NCI-H1105 treated with DMSO at 0.1 percent for 48 hours (cell line): ENCODE measurements at places on chromosomes 2 and 18.

- no peak for DNase-seq
These were observed 117.9 kb downstream of the SETBP1 start for GRCh38 chr18:44798433-44799048.

DNA sequence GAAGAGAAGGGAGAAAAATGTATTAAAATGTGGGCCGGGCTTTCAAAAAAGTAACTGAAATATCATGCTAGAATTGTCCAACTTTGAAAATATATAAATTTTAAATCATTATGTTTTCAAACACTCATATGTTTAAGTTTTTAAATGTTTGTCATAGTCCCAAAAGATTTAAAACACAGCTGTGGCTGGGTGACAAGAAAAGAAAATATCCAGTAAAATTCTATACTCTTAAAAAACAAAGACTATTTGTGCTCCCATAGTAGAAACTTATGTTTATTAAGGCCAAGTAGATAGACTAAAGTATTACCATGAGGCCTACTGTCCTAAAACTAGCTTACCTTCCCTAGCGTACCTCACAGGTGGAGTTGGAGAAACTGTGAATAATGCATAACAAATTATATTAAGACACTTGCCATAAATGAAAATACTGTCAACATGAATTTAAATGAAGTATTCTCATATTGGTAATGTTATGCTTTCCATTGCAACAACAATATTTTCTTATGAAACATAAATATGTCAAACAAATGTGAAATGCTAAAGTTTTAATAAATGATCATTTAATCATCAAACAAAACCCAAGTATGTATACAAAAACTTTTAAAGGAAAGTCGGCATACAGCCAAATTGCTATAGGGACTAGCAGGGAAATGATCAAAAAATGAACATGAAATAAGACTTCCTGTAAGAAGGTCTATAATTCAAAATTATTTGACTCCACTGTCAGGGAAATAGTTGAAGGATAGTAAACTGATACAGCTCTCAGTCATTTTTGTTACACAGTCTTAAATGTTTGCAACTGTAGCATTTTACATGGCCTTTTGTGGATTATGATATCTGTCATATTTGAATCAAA lies 13.4 kb downstream of the MEIS1 start:
- no peak for DNase-seq

GRCh38 chr2:27123302-27124150 lies at the start of gene ABHD1:
TSS of gene ABHD1 (plus strand) at chr2:27123815. CDS start at chr2:27123949, 134 bp downstream.
- peak; percentile 20 for DNase-seq

DNA sequence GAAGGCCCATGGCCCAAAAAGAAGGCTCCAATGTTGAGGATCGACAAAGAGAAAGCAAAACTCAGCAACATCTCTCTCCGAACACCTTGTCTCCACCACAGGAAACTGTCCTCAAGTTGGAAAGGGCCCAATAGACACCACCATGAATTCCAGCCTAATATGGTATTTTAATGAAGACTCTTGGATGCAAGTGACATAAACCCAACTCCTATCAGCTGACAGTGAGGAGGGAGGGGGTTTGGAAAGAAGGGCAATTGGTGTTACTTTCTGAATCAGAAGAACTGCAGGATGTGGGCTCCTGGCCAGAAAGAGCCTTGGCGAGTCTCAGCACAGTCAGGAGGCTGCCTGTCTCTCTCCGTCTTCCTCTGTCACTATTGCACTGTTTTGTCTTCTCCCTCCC lies 40.3 kb upstream of the SIGLEC15 start:
- DNase-seq = no peak

DNA sequence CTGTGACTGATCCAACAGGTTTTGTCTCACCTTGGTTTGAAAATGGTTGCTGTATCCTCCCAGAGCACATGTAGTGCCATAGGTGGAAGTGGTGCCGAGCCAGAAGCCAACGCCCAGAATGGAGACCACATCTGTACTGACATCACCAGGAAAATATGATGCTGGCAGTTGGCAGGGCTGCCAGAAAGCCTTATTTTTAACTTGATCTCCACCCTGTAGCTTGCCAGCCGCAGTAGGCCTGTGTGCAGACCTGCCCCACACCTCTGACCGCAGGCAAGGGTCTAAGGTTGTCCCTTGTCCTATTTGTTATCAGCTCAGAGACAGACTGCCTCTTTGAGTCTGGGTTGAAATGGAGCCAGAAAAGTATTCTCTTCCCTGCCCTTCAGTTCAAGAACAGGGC lies 123.5 kb upstream of the EML6 start:
- DNase-seq = no peak

GRCh38 chr2:88818381-88818780 lies 126.9 kb downstream of the RPIA start:
- no peak for DNase-seq

- DNase-seq = no peak
These were observed 1.2 kb downstream of the TXNL1 start for GRCh38 chr18:56637176-56637575.

- no peak for DNase-seq
These were observed 45.3 kb downstream of the CD28 start for GRCh38 chr2:203751685-203752271.

DNA sequence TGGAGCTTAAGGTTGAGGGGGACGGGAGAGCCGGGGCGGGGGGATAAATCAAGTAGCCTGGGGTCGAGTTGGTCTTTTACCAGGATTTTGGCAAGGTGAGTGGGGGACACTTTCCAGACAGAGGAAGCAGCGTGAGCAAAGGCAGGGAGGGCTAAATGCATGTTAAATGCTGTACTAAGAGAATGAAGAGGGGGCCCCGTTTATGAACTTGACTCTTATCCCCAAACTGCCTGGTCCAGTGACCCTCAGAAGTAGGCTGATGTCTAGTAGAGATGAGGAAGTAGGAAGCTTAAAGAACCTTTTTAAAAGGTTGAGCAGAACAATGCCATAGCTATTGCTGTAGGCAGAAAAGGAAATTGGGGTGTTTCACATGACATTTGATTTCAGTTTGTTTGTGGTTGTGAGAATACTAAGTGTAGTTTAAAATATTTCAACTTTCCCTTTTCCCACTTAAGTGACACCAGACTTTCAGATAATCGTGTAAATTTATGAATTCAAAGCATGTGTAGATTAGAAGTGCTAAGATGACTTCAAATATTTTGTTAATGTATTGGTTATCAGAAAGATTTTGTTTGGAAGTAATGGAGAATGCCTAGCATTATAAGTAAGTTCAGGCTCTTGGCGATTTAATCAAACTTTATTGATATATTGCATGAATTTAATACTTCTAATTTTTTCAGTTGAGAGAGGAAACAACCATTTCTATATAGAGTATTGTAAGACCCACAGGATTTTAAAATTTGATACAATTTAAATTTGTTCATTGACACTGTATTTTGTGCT lies 1.8 kb downstream of the REL start:
- DNase-seq = no peak

GRCh38 chr2:233409286-233409991 lies 55.1 kb downstream of the DGKD start:
- no peak for DNase-seq

- peak; percentile 50 for DNase-seq
These were observed 79.8 kb downstream of the RHOB start for GRCh38 chr2:20526708-20527107.

GRCh38 chr2:152171718-152172117 lies 3.8 kb downstream of the STAM2 start:
- no peak for DNase-seq

DNA sequence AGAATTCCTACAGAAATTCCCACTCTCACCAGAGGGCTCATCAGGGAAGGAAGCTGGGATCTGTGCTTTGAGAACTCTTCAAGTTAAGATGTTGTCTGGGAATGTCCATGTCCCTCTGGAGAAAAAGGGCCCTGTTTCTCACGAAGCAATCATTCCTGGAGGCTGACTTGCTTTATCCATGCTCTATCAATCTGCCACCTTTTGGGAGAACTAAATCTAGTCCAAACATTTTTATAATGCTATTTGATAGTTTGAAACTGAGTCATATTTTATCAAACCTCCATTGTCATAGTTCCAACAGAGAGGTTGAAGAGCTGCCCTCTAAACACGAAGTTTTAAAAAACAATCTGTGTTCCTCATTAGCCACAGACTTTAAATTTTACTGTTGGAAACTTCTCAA lies 219.2 kb downstream of the MTX2 start:
- no peak for DNase-seq

GRCh38 chr2:41949091-41949882 lies 98.5 kb upstream of the PKDCC start:
- no peak for DNase-seq

GRCh38 chr2:57372237-57372984 lies 674.2 kb upstream of the VRK2 start:
- DNase-seq = no peak

DNA sequence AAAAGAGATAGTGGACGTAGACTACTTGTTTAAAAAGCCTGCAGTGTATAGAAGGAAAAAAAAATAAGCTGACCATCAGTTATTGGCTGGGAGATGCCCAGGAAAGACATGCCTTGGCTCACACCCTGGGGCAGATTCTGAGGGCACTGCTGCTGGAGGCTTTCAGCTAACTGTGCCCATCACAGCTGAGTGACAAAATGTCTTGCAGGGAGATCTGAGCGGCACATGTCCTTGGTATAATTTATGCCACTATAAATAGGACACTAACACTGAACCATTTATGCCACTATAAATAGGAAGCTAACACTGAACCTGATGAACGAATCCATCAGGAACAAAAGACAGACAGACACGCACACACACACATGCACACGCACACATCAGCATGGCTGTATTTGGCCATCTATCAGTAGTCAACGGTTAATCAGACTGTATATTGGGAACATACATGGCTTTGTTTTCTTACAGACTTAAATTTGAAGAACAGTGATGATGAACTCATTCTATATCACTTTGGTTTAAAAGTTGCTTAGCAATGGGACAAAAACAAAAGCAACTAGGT lies 68.2 kb upstream of the NOSTRIN start:
- no peak for DNase-seq

- DNase-seq = no peak
These were observed 7.3 kb upstream of the SETBP1 start for GRCh38 chr18:44673256-44673880.

DNA sequence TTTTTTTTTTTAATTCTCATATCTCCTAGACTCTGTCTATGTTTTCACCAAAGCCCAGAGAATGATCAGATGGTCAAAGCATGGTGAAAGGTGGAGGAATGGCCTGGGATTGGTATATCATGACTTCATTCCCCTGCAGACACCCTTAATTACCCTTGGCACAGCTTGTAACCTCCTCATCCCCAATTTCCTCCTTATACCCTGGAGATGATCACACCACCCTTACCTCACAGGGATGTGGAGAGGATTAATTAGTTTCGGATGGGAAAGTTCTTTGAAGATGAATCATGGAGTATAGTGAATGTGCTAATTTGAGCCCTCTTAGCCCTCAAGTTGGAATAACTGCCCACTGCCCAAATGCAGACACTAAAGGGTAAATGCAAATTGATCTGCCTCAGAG lies 138.0 kb upstream of the LYPD6 start:
- no peak for DNase-seq

DNA sequence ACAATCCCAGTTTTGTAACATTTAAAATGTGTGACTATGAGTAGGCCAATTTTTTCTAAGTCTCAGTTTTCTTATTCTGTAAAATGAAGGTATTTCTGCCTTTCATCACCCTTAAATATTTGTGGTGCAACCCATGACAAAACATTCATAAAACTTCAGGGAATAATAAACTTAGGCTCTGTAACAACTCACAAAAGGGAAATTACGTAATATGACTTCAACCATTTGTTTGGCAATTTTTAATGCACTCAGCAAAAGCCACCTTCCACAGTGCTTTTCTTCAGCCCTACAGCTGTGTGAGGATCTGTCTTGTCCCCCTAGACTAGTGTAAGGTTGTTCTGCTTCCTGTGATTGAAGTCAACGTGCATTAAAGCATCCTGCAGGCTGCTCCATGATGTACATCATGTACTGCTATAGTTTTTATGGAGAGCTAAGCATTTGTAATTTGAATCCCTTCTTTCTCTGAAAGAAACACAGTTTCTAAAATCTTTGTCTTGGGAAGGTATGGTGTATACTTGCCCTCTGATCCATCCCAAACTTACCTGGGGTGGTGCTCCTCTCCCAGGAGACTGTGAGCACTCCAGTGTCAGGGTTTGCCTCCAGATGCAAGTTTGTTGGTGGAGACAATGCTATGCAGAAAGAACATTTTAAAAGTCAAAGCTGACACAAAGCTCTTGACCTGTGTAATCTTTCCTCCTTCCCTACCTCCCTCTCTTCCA lies 39.1 kb downstream of the FN1 start:
- DNase-seq = no peak

DNA sequence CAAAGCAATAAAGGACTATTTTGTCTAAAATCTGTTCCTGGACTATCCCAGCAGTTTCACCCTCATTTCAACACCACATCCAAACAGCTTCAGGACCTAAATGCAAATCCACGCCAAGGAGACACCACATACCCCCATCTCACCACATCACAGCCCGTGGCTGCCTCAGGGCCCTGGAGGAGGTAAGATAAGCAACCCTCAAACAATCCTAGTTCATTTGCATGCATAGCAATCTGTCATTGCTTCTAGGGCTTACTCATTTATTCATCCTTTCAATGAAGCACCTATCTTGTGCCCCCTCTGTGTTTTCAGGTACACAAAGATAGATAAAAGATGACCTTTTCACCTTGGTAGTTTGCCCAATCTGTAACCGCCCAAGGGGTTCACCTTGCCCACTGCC lies 86.5 kb downstream of the VSNL1 start:
- no peak for DNase-seq
